ENCODE measurements at places on chromosomes 2 and 18.

- no peak for DNase-seq
These were observed 24.6 kb downstream of the CD302 start for GRCh38 chr2:159773426-159773825.

DNA sequence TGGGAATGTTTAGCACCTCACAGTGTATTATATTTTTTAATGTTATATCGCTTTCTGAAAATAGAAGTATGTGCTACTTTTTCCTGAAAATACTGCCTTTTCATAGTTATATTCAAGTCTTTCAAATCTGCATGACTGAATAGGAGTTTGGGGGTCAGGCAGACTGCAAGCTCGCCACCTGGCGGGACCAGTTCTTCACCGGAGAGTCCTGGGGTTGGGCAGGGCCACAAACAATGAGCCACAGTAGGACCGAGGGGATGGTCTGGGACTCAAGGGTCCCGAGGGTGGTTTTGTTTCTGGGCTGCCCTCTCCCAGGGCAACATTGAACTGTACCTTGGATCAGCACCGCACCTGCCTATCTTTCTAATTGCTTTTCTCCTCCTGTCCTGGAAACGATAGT lies 70.6 kb downstream of the VWA3B start:
- DNase-seq: no peak

DNA sequence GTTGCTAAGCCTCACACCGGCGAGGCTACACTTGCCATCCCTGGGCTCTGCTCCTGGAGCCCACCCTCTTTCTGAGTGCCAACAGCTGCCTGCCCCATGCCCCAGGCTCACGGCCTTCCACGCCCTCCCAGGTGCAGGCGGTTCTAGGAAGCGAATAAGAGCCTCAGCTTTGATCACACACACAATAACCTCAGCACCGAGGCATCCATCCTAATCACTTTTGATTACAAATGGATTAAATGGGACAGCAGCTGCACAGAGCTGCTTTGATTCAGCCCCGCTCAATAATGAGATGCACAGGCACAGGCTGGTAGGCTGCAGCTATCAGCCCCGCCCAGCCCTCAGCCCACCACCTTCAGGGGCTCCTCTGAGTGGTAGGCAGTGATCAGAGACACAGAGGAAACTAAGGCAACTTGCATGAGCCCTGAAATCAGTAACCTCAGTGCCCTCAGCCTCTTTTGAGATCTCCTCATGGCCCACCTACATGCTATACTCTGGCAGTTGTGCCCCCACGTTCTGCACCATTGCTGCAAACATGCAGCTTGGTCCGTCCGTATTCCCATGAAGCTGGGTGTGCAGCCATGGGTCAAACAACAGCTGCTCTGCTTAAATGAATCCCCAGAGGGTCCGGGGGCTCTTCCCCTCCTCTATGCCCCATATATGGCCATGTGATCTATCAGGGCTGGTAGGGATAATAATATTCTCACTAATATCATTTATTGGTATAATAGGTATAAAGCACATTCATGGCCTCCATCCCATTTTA lies 171.4 kb downstream of the SETBP1 start:
- no peak for DNase-seq

DNA sequence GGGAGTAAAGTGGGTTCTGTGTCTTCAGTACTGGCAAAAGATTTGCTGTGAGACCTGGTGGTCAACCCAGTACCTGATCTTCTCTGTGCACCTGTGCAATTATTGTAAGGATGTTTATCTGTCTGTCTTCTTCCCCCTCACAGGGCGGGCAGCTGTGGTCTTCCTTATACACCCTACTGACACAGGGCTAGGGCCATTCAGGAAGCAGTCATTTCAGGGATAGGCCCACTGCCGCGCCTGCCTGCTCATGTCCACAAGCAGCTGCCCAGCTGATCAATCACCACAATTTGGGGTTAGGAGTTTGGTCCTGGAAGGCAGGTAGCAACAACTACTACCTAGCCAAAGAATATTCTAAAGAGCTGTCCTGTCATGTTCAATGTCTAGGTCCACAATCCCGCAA lies 1.2 kb upstream of the CNNM4 start:
- DNase-seq: no peak

- no peak for DNase-seq
These were observed 9.4 kb downstream of the KHK start for GRCh38 chr2:27095745-27096651.

DNA sequence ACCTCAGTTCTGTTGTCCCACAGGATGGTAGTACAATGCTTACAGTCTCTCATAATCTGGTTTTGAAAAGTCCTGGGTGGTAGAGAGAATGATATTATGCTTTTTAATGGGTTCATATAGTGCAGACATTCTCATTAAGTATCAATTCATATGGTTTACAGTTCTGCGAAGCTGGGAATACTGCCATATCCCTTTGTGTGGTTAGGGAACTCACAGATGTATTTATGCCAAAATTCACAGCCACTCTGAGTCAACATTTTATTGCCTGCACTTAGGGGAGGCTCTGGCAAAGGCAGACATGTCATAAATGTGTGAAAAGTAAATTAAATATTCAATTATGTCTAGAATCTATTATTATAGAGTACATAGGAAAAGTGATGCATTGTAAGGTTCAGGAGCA lies 808.2 kb downstream of the SUCLG1 start:
- no peak for DNase-seq

DNA sequence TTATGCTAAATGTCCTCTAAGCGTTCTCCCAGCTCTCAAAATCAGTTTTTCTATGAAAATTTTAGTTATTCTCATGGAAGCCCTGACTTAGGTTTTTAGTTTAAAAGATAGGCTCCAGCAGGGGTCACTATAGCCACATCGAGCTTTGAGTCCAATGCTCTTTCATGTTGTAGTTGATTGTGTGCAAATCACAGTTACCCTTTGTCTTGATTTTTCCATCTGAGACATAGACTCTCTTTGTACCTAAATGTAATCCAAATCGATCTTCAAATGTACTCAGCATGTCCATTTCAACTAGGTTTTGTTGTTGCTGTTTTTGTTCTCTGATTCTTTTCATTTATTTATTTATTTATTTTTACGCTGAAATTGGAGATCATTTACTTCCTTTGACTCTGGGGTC lies 26.4 kb upstream of the MSTN start:
- DNase-seq: no peak

DNA sequence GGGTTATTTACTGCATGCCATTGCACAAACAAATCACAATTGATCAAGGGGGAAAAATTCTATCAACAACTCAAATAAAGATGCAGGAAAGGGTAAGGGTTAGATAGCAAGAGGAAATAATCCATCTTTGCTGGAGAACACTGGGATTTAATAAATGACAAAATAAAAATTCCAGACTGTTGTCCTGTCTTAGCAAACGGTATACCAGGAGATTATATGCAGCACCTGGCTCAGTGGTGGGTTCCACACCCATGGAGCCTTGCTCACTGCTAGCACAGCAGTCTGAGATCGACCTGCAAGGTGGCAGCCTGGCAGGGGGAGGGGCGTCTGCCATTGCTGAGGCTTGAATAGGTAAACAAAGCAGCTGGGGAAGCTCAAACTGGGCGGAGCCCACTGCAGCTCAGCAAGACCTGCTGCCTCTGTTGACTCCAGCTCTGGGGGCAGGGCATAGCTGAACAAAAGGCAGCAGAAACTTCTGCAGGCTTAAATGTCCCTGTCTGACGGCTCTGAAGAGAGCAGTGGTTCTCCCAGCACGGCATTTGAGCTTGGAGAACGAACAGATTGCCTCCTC lies 296.5 kb upstream of the THSD7B start:
- DNase-seq: no peak

- no peak for DNase-seq
These were observed 8.2 kb upstream of the SETBP1 start for GRCh38 chr18:44672506-44672905.

DNA sequence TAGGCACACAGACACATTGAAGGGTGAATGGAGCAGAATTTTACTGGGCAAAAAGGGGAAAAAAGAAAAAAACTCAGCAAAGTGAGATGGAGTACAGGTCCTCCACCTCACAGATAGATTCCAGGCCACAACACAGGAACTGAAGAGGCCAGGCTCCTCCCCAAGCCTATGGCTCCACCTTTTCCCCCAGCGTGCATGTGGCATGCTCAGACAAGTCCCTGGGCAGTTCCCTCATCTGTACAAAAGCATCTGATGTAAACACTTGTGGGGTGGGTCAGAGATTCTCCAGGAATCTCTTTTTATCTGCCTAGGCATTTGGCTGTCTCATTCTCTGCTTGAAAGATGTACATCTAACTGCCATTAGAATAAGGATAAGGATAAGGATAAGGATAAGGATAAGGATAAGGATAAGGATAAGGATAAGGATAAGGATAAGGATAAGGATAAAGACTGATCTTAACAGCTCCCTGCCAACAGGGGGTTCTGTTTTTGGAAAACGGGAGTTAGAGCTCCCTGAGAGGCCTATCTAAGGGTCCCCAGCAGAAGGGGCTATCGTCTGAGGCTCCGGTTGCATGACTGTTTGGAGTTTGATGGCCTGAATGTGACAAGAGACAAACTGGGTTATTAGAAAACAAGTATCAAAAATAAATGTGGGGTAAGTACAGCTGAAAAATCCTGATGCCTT lies 17.2 kb upstream of the ASXL3 start:
- DNase-seq: no peak

GRCh38 chr2:170301626-170302025 lies 123.7 kb downstream of the MYO3B start:
- no peak for DNase-seq

GRCh38 chr18:79321625-79322405 lies 73.9 kb upstream of the NFATC1 start:
- DNase-seq: no peak

DNA sequence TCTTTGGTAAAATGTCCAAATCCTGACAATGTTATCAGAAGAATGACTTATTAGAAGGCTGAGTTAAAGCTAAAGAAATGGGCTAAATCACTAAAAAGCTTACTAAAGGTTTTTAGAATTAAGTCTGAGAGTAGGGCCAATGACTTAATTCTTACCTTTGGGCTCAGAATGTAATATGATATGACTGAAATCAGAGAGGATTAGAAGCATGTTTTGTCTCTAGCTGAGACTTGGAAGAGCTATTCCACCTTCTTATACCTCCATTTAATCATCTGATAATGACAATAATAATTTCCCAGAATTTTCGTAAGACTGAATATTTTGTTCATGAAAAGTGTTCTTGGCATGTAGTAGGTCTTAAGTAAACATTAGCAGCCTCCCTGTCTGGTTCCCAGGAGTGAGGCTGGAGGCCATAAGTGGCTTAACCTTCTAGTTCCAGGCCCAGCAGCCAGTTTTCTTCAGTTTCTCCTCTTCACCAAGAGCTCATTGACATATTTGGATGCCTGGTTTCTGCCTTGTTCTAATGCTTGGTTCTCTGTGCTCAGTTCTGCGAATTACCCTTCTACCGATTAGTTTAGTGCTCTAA lies 25.5 kb upstream of the E2F6 start:
- DNase-seq: no peak

- DNase-seq: no peak
These were observed 175.7 kb downstream of the PIEZO2 start for GRCh38 chr18:10973567-10974203.

DNA sequence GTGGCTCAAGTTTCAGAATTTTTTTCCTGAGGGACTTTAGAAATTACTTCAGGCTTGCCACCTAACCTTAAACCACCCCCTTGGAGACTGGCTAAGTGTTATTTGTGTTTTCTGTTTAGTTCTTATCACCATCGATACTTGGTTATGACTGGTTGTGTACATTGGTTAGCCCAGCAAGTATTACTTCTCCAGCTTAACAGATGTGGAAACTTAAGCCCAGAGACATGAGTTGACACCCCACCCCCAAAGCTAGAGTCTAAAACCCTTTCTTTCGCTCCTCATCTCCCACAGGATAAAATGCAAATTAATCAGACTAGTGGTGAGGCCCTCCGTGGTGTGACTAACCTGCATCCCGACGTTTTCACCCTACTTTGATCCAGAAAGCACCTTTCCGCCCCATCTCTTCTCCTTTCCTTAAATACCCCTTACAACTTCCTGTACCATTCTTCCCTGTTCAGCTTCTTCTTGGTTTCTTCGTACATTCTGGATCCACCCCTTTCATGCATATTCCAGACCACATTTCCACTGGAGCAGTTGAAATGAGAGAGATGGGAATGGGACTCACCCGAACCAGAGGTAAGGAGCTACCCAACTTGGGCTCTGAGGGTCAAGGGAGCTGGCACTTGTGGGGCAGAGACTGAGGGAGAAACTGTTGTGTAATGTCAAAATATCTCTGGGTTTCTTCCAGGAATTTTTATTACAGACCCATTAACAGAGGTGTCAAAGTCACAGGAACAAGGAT lies 819 bp upstream of the MAP3K2 start:
- no peak for DNase-seq

- DNase-seq: no peak
These were observed 3.6 kb downstream of the HOXD11 start for GRCh38 chr2:176110415-176111308.

GRCh38 chr2:150866431-150866830 lies 379.0 kb upstream of the RND3 start:
- DNase-seq: no peak

DNA sequence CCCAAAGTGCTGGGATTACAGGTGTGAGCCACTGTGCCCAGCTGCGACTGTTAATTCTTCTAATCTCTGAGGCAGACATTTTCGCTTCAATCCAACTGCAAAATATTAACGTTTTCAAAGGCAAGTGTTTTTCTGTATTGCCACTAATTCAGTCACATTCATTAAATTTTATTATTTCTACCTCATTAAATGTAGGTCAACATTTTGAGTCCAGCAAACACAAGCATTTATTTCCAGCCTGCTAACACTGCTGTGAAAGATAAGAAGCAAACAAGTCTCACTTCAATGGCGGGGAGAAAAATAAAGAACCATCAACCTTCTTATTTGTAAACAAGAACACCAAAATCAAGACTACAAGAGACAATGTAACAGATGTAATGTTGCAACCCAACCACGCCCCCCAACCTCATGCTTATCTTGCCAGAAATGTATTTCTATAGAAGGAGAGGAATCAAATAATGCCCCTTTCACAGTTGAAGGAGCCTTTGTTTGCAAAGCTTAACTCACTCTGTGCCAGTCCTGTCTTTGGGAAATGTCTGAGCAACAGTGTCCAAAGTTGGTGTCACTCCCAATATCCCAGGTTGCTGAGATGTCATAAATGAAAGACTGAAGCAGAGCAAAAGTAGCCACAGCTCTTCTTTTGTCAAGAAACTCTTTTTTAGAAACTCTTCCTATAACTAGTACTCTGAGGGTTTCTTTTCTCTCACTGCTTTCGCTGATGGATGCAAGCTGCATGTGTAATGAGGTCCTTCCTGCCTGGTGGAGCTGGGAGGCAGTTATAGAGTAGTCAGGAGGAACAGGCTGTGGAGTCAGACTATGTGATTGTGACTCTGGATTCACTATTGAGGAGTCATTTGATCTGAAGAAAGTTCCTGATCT lies 8.6 kb downstream of the DOCK10 start:
- no peak for DNase-seq

DNA sequence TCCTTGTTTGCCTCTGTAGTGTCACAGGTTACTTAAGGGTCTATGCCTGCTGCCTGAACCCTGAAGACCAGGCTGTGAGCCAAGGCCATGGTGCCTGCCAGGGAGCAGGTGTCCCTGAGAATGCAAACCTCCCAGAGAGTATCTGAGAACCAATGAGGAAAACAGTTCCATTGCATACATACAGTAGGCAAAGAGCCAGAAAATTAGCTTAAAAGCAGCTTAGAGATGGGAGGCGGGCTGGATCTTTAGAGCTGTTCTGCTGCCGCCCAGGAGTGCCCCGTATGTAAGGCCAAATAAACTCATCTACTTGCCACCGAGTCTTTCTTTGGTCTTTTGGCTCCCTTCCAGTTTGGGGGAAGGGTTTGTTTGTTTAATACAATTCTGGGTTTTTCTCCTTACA lies 327.9 kb downstream of the CLIP4 start:
- DNase-seq: no peak
